ENCODE measurements at places on chromosomes 2 and 18.

- DNase-seq, result no peak
These were observed 382.0 kb downstream of the GPD2 start for GRCh38 chr2:156818221-156818620.

DNA sequence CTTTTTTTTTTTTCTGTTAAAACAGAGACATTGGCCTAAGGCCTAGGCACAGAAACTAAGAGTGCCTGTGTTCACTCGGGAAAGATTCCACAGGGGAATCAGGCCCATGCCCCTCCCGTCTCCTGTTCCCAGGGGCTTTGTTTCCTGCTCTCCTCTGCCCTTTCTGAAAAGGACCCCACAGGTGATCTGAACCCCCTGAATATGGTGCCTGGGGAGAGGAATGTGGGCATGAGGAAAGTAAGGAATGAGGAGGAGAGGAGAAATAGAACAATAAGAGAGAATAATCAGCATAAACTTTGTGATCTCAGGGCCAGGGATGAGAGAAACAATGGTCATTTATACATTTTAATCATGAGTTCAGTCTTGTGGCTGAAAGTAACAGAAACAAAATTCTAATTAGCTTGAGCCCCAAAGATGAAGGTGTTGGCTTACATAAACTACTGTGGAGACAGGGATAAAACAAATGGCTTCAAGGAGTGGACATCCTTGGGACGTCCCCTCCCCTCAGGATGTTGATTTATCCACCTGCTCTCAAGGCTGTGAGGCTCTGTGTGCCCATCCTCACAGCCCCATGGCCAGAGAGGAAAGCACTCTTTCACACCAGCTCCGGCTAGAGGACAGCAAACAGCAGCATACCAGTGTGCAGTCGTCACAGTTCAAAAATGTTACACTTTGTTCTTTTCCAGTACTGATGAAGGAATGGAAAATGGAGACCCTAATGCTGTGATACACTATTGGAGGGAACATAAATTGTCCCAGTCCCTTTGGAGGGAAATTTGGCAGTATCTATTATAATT lies 46.4 kb upstream of the MRPL33 start:
- DNase-seq, result no peak

- DNase-seq, result no peak
These were observed 33.7 kb upstream of the MBOAT2 start for GRCh38 chr2:9037166-9037565.

- no peak for DNase-seq
These were observed 2.2 kb downstream of the SERPINE2 start for GRCh38 chr2:224036731-224037361.

- DNase-seq, result no peak
These were observed 1.4 kb upstream of the GAD1 start for GRCh38 chr2:170815311-170815710.

DNA sequence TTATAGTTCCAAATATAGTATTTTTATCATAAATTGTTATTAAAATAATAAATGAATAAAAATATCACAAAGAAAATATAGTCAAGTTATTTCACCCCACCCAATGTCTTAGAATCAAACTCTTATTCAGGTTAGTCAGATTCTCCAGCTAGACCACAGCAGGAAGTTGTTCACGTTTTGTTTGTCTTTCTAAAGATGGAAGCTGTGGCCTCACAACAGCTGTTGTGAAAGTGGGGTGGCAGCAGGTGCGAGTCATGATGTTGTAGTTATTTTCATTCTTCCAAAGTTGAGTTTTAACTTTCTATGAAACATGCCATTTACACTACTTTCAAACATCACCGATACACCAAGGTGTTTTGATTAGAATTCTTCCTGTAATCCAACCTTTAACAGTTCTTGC lies 272.9 kb downstream of the SLC8A1 start:
- DNase-seq, result no peak
